Right atrium auricular region (tissue), 2 donors: ENCODE measurements at places on chromosomes 6 and 20.
A peak's percentile ranks its signal among the peaks of the same experiment; 100 is the strongest.

DNA sequence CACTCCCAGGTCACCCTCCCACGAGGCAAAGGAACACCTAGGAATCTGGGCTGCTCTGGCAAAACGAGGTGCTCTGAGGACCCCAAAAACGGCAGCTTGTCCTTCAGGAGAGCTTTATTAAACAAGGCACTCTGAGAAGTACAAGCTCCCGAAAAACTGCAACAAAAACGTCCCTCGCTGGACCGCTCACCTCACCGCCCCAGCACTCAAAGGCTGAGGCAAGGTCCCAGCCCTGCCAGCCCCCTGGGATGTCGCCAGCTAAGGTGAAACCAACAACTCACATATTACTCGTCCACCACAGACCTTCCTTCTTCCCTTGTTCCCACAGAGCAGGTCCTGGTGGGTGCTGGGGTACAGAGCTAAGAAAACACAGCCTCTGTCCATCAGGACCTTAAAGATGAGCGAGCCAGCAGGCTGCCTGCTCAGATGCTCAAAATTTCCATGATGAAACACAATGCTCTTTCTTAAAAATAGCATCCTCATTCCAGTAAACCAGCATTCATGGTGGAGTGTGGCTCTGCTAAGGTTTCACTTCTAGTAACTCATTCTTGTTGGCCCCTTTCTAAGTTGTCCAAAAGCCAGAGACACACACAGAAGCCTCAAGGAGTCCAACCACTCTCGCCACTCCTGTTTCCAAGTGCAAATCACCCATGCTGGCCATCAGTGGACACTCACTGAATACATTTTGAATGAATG is 35.9 kb downstream of the ATP9A start:
- DNase-seq = peak; percentile 60

DNA sequence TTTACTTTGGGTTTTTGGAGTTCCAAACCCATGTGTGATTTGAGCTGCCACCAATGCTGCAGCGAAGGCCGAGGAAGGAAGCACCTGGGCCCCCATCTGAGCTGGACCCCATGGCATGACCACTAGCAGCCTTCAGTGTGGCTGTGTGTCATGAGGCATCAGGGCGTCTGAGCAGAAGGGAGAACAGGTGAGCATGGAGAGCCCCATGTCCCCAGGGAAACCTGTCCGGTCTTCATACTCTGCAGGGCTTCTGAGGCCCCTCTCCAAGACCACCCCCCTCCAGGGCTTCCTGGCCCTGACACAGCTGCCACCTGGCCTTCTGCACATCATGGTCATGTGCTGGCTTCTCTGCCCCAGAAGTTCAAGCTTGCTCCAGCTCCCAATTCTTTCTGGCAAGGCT is 169.1 kb upstream of the CST7 start:
- DNase-seq = no peak

GRCh38 chr6:161434350-161434749 is 160.5 kb upstream of the AGPAT4 start:
- no peak for DNase-seq

DNA sequence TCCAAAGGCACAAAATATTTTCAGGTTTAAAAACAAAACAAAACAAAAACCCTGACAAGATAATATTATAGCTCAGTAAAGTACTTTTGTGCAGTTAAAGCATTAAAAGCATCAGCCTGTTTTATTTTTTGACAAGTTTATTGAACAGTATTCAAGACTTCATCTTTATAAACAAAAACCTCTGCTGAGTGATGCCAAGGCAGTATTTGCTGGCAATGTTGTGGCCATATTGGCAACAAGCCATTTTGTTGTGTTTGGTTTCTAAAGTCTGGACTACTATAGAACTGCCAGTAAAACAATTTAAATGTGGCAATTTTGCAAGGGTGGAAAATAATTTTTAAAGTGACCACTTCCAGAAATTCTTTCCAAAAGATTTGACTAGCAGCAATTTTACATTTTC is 15.9 kb downstream of the CPNE1 start:
- DNase-seq = no peak

DNA sequence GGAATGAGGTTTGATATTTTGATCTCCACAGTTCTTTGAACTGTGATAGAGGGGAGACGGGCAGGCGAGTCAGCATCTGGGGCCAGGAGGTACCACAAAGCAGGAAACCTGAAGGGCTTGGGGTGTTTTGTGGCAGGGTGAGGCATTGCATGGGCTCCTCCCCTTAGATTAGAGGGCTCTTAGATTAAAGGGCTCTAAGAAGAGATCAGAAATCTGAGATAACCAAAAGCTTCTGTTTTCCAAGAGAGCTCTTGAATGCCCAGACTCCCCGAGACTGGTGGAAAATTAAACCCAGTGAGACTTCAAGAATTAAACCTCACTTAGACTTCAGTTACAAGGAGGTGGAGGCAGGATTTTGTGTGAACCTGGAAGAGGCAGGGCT is 2.4 kb upstream of the GPX5 start:
- no peak for DNase-seq

DNA sequence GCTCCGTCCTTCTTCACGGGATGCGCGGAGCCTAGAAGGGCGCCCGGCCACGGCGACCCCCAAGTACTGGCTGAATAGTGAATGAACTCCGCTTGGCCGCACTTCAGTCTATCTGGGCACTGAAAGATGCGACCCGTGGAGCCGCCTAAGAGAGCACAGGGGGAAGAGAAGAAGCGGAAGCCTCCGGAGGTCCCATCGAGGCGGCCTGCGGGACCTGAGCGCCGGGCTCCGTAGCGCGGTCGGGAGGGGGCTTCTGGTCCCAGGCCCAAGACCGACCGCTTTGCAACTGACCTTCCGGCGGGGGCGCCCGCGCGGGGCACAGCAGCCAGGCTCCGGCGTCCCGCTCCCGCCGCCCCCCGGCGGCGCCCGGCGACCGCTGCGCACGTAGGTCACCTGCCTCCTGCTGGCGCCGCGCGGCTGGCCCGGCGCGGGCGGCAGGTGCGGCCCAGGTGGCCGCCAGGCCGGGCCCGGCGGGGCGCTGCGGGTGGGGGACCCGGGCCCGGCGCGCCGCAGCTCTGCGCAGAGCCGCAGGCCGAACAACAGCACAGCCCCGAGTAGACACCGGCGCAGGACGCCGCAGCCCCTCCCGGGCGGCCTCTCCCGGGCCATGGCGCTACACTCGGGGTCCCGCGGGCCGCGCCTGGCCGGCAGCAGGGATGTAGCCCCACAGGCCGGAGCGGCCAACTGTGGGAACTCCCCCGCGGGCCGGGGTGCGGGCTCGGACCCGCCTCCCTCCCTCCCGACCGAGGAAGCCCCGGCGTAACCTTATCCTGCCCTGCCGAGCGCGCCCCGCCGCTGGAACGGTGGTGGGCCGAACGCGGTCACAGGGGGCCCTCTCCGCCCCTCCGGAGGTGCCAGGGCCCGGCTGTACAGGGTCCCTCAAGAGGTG is at the start of gene METTL24:
Gene METTL24 (minus strand): TSS at position 686 of the 889 bp plus-strand sequence. CDS start 77 bp downstream, at position 609.
- DNase-seq = no peak

- no peak for DNase-seq
Measured at GRCh38 chr6:158754738-158755137, 64.4 kb downstream of the EZR start.
